ENCODE measurements at places on chromosomes 7 and 10.

GRCh38 chr7:104096683-104097082 lies 107.2 kb upstream of the RELN start:
- DNase-seq, result no peak

GRCh38 chr10:89327803-89328441 lies at the start of gene IFIT3:
IFIT3 (plus strand) TSS chr10:89327997; CDS start chr10:89328074, 77 bp downstream.
- DNase-seq, result no peak

GRCh38 chr10:86757113-86757972 lies 924 bp downstream of the BMPR1A start:
- no peak for DNase-seq

DNA sequence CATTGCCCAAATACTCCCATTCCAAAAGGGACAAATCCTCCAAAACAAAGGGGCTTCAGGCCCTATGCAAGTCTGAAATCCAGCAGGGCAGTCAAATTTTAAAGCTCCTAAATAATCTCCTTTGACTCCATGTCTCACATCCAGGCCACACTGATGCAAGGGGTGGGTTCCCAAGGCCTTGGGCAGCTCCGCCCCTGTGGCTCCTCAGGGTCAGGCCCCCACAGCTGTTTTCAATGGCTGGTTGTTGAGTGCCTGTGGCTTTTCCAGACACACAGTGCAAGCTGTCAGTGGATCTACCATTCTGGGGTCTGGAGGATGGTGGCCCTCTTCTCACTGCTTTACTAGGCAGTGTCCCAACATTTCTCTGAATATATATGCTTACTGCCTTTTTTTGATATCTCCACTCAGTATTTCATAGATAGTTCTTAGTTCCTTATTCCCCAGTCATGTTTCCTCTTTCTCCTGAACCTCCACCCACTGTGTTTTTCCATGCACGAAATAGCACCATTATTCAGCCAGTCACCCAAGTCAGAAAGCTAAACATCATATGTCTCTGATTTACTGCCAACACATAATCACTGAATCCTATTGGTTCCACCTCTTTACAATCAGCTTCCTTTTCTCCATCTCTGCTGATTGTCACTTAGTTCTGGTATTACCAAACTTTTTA lies 172.6 kb upstream of the CACNA2D1 start:
- DNase-seq, result no peak

GRCh38 chr10:28151636-28152035 lies 151.2 kb downstream of the MPP7 start:
- DNase-seq, result no peak

GRCh38 chr10:124699471-124700292 lies 44.5 kb downstream of the FAM53B start:
- no peak for DNase-seq

DNA sequence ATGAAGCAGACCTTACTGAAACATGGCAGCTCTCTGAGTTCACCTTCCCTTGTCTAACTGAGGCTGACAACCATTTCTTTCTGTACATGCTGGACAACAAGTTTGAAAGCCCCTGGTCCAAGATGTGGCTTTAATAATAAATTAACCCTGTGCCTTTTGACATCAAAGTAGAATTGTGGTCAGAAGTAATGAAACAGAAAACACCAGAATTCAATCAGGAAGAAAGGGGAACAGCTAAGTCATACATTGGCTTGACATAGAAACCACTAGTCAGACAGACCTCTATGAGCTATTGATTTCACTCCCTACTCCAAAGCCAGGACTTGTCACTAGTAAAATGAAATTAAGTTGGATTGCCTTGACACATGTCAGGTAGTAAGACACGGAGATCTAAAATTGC lies 175.2 kb upstream of the ASAH2 start:
- no peak for DNase-seq

DNA sequence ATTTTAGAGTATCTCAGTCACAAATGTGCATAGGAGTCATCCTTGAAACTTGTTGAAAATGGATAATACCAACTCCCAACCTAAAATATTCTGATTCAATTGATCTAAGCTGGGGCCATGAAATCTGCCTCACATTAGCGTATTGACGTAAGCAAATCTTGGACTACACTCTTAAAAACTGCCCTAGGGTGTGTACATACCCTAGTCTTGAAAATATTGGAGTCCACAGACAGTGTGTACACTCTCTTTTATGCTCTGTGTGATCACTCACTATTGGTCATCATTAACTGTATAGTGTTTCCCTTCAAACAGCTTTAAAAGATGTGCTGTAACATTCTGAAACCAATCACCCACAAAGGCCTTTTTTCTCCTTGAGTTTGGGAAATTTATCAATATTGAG lies 102.9 kb upstream of the FERD3L start:
- DNase-seq, result no peak

GRCh38 chr10:44937196-44938005 lies 22.2 kb upstream of the RASSF4 start:
- no peak for DNase-seq

DNA sequence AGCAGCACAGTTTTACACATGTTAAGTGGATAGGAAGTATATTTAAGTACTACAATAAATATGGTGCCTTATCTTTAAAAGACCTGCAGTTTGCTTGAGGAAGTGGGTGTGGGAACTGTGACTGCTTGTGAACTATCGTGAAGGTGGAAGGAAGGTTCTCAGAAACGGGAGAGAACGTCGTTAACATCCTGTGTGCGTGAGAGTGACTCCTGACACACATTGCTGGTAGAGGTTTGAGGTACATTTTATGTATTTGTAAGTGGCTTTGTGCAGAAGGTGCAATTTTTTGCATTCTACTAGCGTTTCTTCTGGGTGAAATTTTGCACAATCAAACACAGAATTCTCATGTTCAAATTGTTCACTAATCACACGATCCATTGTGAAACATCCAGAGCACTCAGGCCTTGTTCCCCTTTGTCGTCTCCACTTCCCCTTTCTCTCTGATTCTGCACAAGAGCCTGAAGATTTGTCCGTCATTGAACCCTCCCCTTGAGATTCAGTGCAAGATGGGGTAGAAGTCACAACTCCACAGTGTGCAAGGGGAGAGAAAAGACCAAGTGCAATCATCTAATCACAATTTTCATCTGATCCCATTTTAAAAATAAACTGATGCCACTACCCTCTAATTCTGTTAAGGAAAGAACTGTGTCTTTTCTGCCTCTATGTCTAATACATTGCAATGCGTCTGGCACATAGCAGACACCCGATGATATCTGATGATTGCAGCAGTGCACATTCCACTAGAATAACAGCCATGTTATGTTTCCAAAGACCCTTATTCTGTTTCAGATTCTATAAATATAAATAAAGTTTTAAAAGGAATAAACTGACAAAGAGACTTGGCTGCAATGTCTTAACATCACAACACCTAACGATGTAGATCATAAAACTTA lies 279.9 kb downstream of the NEBL start:
- DNase-seq, result no peak

DNA sequence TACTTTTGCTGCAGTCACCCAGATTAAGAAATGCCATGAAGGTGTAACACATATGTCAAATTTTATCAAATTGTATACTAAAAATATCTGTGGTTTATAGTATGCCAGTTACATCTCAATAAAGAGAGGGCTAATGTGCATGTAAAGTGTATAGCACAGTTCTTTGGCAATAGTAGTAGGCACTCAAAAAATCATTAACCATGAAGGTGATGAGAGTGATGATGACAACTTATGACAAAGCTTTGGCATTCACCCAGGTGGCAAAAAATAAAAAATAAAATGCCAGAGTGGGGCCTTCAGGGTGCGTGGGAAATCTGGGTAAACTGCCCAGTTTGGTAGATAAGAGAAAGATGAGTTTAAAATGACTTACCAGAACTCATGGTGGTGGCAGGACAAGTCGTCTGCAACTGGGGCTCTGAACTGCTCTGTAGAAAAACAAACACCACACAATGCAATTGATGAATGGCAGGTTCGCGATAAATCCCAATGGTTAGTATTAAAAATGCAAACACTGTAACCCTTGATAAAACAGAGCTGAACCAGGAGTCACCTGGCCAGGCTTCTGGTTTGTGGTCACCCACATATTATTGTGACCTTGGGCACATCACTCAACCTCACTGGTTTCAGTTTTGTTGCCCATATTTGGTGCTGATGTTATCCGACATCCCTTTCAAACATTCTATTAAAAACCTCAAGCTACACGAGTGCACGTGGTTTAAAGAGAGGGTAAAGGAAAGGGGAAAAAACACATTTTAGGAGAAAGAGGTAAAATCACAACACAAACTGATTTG lies 120.2 kb downstream of the SORBS1 start:
- no peak for DNase-seq

- no peak for DNase-seq
These were observed 98.6 kb upstream of the DIP2C start for GRCh38 chr10:787933-788651.

DNA sequence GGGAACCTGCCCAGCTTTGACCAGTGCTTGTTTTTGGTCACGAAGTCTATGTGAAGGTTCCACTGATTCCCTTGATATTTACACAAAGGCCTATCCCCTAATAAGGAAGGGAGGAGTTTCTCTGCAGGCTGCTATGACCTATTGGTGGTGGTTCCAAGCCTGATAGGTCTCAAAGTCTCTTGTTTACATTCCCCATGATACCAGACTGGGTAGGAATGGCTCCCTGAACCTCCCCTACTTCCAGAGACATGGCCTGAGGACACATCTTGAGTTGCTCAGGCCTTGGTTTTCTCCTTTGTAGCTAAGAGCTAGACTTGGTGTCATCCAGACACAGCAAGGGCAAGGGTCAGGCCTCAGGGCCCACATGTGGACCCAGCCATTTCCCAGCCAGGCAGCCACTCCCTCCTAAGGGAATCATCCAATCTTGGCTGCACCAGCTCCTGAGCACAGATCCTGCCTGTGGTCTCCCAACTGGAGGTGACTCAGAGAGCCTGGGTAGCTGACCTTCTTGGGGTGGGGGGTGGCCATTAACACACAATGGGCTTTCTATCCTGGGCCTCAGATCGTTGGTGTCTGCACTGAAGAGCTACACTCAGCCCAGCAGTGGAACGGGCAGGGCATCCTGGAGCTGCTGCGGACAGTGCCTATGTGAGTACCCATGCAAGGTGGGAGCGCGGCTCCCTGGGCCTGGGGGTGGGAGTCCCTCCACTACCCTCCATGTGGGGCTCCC lies 51.0 kb upstream of the TRIM8 start:
- no peak for DNase-seq

DNA sequence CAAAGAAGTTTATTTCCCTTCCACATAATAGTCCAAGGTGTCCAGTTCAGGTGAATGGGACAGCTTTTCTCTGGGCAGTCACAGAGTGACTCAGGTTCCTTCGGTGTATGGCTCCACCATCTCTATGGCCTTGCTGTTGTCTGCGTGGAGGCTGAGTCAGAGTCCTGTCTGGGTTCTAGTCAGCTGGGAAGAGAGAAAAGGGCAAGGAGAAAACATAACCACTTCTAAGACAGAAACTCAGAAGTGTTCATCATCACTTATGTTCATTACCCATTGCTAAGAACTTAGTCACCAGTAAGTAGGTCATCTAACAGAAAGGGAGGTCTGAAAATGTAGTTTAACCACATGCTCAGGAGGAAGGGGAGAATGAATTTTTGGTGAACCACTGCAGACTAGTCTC lies 32.4 kb upstream of the CCDC7 start:
- no peak for DNase-seq

- no peak for DNase-seq
These were observed 29.4 kb upstream of the KNDC1 start for GRCh38 chr10:133130602-133131001.

GRCh38 chr10:75269605-75270004 lies 33.8 kb upstream of the COMTD1 start:
- no peak for DNase-seq

GRCh38 chr10:132539431-132539839 lies 1.8 kb downstream of the INPP5A start:
- no peak for DNase-seq

DNA sequence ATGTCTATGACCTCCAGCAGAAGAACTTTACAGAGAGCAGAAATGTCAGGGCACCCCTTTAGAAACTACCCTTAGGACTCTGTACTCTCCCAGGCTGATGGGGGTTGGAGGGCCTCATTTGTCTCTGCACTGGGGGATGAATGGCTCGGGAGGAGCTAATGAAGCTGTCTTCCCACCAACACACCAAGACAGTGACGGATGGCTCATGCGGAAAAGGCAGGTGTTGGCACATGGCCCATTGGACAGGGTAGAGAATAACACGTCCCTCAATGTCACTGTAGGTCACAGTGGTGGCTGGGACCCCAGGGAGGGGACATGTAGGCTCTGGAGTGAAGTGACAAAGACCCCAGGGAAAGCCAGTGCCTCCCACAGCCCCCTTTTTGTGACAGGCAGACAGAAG lies 64.0 kb upstream of the PCBD1 start:
- DNase-seq, result no peak

DNA sequence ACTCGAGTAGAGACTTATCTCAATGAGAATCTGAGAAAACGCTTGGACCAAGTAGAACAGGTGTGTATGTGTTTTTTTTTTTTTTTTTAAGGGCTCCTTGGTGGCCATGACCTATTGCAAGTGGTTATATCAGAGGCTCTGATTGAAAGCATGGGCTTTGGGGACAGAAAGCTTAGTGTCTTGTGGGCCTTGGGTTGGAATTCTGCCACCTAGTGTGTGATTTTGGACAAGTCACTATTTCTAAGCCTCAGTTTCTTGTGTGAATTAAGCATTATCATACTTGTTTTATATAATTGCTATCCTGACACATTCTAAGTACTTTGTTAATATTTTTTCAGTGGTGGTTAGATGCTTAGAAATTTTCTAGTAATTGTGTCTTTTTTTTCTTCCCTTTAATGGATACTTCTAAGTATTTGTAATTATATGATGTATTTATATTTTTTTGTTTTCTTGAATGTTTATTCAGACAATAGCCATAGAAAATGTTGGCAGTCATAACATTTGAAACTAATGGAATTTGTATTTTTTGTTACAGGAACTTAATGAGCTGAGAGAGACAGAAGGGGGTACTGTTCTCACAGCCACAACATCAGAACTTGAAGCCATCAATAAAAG lies 33.1 kb downstream of the SMC3 start:
- no peak for DNase-seq

GRCh38 chr7:68925241-68925640 lies 673.0 kb upstream of the AUTS2 start:
- no peak for DNase-seq

GRCh38 chr10:36373424-36374096 lies 731.5 kb upstream of the FZD8 start:
- DNase-seq, result no peak

- DNase-seq, result no peak
These were observed 148.1 kb downstream of the HERPUD2 start for GRCh38 chr7:35546691-35547429.

GRCh38 chr7:35038354-35038753 lies 1.1 kb upstream of the DPY19L1 start:
- no peak for DNase-seq

- no peak for DNase-seq
These were observed 149.4 kb downstream of the CHCHD3 start for GRCh38 chr7:132932296-132933071.

GRCh38 chr10:121597504-121598262 lies 561 bp downstream of the FGFR2 start:
- no peak for DNase-seq

Data from activated CD4-positive, CD25-positive, alpha-beta regulatory T cell (primary cell).